HCT116 (cell line): ENCODE measurements at places on chromosomes 2 and 18. TPM values are rescaled to one million over a fixed set of nuclear protein-coding genes. Genes with fewer than 3 reads are reported as not detected.

Gene CABYR
- total RNA-seq: not detected

Gene MRPL44
- total RNA-seq: 45.8 TPM

Gene TUBA3E
- total RNA-seq: not detected

Gene CDH7
- total RNA-seq: not detected

DNA sequence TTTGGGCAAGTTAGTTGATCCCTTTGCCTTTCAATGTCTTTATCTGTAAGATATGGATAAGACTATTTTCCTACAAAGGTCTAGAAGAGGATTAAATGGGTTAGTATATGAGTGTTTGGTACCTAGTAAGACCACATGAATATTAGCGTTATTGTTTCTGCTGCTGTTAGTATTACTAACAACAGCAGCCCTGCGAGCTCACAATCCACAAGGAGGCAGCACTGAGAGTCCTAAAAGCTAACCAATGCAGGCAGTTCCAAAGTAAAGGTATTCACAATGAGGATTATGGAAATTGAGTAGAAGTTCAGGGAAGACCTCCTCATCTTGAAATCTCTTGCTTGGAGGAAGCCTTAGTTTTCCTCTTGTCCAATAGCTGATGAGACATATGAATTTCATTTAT is 248.9 kb downstream of the TDRD15 start:
- no peaks in the 10 kb centered on the region for H3K27me3 ChIP-seq
- no peak for DNase-seq
- H3K27ac ChIP-seq: no peak overlapping the region
- no peak overlapping the region for H3K4me3 ChIP-seq

GRCh38 chr2:37291680-37292079 is 33.0 kb downstream of the PRKD3 start:
- no peaks in the 10 kb centered on the region for H3K27me3 ChIP-seq
- H3K4me3 ChIP-seq: no peak overlapping the region
- no peak overlapping the region for H3K27ac ChIP-seq
- 0 out of 2 replicates have a peak, but pooled peaks cover 2% of the 10 kb centered on the region for H3K36me3 ChIP-seq
- H3K4me1 ChIP-seq: no peaks in the 10 kb centered on the region

GRCh38 chr2:149872638-149873150 is 285.1 kb upstream of the MMADHC start:
- H3K27me3 ChIP-seq: no peaks in the 10 kb centered on the region
- no peak overlapping the region for H3K27ac ChIP-seq
- H3K4me3 ChIP-seq: no peak overlapping the region

- DNase-seq: no peak
- no peaks in the 10 kb centered on the region for H3K4me1 ChIP-seq
- no peak overlapping the region for H3K27ac ChIP-seq
- peaks cover 17% of the 10 kb centered on the region for H3K27me3 ChIP-seq
- no peaks in the 10 kb centered on the region for H3K36me3 ChIP-seq
Observed at GRCh38 chr2:221189431-221190067, 382.6 kb downstream of the EPHA4 start.

DNA sequence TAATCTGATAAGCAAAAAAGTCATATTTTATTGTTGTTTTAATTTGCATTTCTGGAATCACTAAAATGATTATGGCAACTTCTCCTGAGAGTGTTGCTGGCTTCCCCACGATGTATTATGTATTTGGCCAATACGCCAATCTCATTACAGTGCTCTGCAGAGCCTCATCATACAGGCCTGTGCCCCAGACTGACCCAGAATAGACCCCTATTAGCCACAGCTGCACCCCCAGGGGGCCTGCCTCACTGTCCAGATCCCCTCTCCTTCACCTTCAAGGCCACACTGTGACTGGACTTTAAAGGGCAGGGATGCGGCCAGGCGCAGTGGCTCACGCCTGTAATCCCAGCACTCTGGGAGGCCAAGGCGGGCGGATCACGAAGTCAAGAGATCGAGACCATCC is 17.4 kb upstream of the COX7A2L start:
- H3K27me3 ChIP-seq: no peaks in the 10 kb centered on the region
- H3K4me1 ChIP-seq: no peaks in the 10 kb centered on the region
- H3K36me3 ChIP-seq: no peaks in the 10 kb centered on the region
- no peak for DNase-seq
- H3K4me3 ChIP-seq: no peak overlapping the region

- no peak overlapping the region for H3K27ac ChIP-seq
- H3K4me1 ChIP-seq: no peaks in the 10 kb centered on the region
Observed at GRCh38 chr2:135909976-135910375, 33.7 kb upstream of the MCM6 start.

GRCh38 chr18:79504034-79504433 is 108.3 kb downstream of the NFATC1 start:
- no peaks in the 10 kb centered on the region for H3K36me3 ChIP-seq
- no peak overlapping the region for H3K27ac ChIP-seq
- no peaks in the 10 kb centered on the region for H3K4me1 ChIP-seq
- H3K4me3 ChIP-seq: no peak overlapping the region
- no peaks in the 10 kb centered on the region for H3K27me3 ChIP-seq
- no peak for DNase-seq

DNA sequence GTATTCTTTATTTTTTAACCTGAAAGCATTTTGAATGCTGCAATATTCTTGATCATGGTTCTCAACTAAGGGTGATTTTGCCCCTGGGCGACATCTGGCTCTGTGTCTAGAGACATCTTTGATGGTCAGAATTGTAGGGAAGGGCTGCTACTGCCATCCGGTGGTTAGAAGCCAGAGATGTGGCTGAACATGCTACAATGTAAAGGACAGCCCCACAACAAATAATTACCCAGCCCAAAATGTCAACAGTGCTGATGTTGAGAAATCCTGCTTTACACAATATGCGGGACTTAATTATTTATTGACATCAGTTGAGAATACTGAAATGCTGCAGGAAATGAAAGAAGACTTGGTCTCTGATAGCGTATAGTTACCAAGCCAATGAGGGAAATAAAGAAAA is 37.5 kb upstream of the SERPINB2 start:
- H3K36me3 ChIP-seq: no peaks in the 10 kb centered on the region
- H3K27me3 ChIP-seq: no peaks in the 10 kb centered on the region
- no peak overlapping the region for H3K4me3 ChIP-seq
- H3K27ac ChIP-seq: no peak overlapping the region

- no peaks in the 10 kb centered on the region for H3K4me1 ChIP-seq
- H3K4me3 ChIP-seq: no peak overlapping the region
- no peak for DNase-seq
- no peaks in the 10 kb centered on the region for H3K36me3 ChIP-seq
- peaks cover 10% of the 10 kb centered on the region; the same call in 1 of the 2 replicates for H3K27me3 ChIP-seq
Observed at GRCh38 chr2:99621774-99622173, 132.0 kb upstream of the REV1 start.

- no peaks in the 10 kb centered on the region for H3K4me1 ChIP-seq
- DNase-seq: no peak
- peaks cover 38% of the 10 kb centered on the region for H3K27me3 ChIP-seq
- H3K4me3 ChIP-seq: no peak overlapping the region
- no peaks in the 10 kb centered on the region for H3K36me3 ChIP-seq
Observed at GRCh38 chr2:557635-558301, 119.4 kb downstream of the TMEM18 start.

DNA sequence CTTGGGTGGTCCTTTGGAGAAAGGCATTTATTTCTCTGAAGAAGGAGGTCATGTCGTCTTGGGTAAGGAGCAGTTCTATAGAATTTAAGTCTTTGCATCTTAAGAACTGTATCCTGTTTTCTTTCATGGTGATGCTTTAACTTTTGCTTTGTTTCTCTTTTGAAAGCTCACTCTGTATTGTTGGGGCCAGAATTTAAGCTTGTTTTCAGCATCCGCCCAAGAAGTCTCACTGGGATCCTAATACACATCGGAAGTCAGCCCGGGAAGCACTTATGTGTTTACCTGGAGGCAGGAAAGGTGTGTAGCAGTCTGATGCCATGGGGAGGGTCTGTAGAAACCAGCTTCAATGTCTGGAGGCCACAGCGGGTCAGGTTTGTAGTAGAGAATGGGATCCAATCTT is 64.7 kb upstream of the TTC39C start:
- no peak for DNase-seq
- no peaks in the 10 kb centered on the region for H3K27me3 ChIP-seq
- no peak overlapping the region for H3K27ac ChIP-seq
- H3K4me1 ChIP-seq: no peaks in the 10 kb centered on the region
- H3K4me3 ChIP-seq: no peak overlapping the region
